ENCODE measurements at places on chromosomes 3 and 15.

GRCh38 chr15:99546441-99547100, 19.2 kb upstream of the MEF2A start:
- no peak for DNase-seq

- DNase-seq, result no peak
Observed at GRCh38 chr3:45055411-45056143, 29.5 kb downstream of the CLEC3B start.

DNA sequence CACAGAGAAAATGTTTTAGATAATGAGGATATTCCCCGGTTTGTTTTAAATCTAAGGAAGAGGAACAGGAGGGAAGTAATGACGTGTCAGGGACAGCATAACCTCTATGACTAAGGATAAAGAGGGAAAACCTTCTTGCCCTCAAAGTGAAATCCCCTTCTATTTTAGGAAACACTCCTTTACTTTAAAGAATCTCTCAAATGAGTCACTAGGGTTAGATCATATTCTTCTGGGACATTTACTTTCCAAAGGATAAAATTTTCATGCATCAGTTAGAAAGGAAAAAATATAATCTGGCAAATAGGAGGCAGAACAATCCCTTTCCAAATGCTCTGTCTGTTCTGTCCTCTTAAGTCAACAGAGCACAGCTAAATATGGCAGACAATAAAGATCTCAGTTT, 43.2 kb upstream of the UBE2E2 start:
- DNase-seq, result no peak

GRCh38 chr15:70382009-70382749, 284.5 kb upstream of the TLE3 start:
- no peak for DNase-seq

DNA sequence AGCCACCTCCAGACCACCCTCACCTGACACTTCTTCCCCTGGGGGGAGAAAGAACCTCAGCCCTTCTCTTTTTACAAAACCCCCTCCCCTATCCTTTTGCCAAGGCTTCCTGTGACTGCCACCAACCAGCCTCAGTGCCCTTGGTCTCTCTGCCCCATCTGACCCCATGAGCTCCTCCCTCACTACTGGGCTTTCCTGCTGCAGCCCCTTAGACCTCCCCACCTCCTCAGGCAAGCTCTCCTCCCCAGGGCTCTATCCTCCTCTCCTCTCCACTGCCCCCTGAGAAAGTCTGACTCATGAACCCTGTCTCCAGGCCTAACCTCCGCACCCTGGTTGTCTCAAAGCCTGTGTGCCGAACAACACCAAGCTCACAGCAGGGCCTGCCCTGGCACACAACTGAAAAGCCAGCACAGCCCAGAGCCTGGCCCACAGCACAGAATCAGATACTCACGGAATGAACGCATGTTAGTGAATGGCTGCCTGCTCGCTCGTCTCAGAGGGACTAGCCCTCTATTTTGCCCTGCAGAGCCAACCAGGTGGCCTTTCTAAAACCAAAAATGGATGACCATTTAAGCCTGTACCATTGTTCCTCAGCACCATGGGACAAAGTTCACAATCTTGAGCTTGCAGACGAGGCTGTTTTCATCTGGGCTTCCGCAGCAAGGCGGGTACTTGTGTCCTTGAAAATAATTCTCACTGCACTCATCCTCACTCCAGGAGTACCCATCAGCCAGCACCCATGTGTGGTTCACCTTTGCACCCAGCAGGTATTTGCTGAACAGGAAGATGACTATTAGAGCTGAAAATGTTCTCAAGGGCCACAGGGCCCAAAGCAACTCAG, 1.7 kb downstream of the CHDH start:
- no peak for DNase-seq

DNA sequence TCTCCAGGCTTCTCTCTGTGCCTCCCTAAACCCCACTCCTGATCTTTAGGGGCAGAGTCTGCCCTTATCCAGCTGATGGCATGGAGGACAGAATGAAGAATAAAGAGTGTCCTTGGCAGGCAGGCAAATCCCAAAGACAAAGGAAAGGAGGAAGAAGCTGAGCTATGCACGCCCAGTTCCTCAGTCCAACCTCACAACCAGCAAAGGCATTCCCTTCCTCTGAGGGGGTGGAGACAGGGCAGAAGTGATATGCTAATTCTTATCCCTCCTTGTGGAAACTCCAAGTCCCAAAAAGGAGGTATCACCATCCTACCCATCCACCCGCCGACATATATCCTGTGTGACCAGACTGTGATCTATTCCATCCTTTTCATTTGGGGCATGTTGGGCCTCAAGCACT, 10.5 kb upstream of the CCDC54 start:
- no peak for DNase-seq

GRCh38 chr3:17166369-17166768, 281.6 kb downstream of the PLCL2 start:
- DNase-seq, result no peak

- no peak for DNase-seq
Observed at GRCh38 chr15:34927726-34928125, 41.8 kb downstream of the AQR start.

- no peak for DNase-seq
Observed at GRCh38 chr3:71618538-71618937, 35.0 kb upstream of the FOXP1 start.

GRCh38 chr15:90221246-90221900, 12.4 kb downstream of the CIB1 start:
- no peak for DNase-seq

DNA sequence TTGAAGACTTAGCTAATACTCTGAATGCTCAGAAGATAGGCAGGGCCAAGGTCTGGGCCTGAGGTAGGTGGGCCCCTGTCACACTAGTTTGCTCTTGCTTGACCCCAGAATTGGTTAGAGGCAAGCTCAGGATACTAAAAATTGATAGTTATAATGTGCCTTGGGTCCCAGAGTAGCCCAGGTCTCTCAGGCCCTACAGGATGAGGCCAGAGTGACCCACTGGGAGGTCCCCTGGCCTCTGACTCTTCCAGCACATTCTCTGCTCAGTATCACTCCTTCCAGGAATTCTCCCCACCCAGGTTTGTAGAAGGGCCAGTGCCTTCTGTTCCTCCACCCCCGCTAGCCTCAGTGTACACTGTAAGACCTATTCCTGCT, 667 bp upstream of the KLHDC8B start:
- DNase-seq, result no peak

DNA sequence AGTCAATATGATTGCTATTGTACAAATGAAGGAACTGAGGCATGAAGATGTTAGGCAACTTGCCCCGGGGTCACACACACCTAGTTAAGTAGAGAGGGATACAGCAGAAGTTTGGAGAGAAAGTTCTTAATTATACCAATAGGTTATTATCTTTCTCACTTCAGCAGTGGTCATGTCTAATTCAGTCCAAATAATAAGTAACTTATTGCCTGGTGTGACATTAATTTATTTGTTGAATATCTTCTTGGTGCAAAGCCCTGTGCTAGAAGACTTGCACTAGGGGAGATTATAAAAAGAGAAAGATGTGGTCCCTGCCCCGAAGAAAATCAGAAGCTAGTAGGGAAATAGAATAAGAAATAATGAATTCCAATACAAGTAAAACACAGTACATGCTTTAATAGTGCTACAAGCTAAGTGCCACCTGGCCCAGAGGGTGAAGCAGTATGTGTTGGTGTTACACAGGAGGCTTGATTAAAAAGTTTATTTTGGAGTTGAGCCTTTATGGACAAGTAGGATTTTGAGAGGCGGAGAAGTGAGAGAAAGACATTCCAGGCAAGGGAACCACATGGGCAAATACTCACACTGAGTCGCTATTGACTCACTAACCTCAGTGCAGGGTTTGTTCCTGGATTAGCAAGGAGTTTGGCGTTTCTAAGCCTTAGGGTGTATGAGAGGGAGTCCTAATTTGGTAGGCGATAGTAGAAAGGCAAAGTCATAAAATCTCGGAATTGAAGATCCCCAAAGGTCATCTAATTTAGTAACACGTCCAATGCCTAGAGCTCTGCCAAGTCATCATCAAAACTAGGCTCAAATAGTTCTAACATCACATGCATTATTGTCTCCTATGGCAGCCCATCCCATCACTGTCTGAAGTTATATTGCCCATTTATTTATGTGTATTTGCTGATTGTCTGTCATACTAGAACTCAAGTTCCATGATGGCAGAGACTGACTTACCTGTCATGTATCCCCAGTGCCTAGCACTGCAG, 19.2 kb upstream of the GSK3B start:
- DNase-seq, result no peak

- DNase-seq, result no peak
Observed at GRCh38 chr3:107132674-107133073, 244.6 kb upstream of the CCDC54 start.

GRCh38 chr3:5022187-5022965, 43.1 kb downstream of the BHLHE40 start:
- no peak for DNase-seq

GRCh38 chr3:177483182-177483967, 286.1 kb upstream of the TBL1XR1 start:
- DNase-seq, result no peak

DNA sequence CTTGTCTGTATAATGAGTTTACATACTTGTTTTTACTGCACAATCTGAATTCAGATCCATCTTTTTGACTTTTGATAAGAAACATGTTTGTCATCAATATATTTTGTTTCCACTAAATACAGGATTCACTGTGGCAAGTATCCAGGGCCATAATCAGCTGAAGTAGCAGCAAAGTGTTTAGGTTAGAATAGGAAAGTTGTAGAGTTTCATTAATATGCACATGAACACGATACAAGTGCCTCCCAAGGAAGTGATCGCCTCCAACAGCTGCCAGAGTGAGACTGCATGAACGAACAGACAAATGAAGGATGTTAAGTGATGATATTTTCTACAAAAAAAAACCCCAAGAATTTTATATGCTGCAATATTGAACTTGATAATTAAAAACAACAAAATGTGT, 204.3 kb downstream of the TBL1XR1 start:
- no peak for DNase-seq

GRCh38 chr3:127441764-127442163, 148.8 kb downstream of the TPRA1 start:
- no peak for DNase-seq

GRCh38 chr3:186644683-186645082, 4.5 kb downstream of the FETUB start:
- no peak for DNase-seq

- DNase-seq, result no peak
Observed at GRCh38 chr3:53071882-53072431, 26.1 kb upstream of the SFMBT1 start.

GRCh38 chr3:5122741-5123706, 932 bp downstream of the ARL8B start:
- DNase-seq, result no peak

- no peak for DNase-seq
Observed at GRCh38 chr3:105584003-105584790, 217.5 kb downstream of the ALCAM start.

DNA sequence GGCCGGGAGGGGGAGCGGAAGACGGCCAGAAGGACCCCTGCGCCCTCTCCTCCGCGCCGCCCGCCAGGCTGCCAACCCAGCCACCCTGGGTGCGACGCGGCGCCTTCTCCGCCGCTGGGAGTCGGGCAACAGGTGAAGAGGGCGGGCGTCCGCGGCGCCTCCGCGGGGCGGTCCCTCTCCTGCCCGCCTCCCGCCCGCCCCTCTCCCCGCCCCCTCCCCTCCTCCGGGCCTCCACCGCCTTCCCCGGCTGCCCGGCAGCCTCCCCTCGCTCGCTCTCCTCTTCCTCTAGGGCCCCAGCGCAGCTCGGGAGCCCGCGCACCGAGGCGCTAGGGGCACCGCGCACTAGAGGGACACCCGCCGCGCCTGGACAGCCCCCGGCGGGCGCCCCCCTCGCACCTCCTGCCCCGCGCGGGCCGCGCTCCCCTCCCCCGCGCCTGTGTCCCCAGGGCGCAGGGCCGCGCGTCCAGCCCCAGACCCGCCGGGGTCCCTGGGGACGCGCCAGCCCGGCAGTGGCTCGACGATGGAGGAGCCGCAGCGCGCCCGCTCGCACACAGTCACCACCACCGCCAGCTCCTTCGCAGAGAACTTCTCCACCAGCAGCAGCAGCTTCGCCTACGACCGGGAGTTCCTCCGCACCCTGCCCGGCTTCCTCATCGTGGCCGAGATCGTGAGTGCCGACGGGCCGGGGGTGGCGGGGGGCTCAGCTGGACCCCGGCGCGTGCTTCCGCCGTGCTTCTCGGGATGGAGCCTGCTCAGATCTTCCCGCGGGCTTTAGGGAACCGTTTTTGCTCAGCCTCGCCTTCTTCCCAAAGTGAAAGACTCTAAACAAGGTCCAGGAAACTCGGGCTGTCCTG, at the start of gene CMTM8:
Gene CMTM8 (plus strand): TSS at position 228 of the 854 bp plus-strand sequence. CDS start 293 bp downstream, at position 521.
- DNase-seq, result no peak

GRCh38 chr3:103067963-103068362, 633.1 kb downstream of the ZPLD1 start:
- no peak for DNase-seq

DNA sequence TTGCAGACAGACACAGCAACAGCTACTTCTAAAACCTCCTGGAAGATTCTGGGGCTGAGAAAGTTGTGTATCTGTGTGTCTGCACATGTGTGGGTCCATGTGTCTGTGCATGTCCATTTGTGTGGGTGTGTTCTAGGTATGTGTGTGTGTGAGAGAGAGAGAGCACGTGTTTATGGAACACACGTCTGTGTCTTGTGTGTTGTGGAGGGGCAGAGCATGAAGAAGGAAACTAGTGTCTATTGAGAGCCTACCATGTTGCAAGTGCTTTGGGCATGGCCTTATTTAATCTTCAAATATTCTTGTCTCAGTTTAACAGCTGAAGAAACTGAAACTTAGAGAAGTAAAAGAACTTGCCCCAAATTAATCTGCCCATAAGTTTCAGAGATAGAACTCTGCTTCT, 327.5 kb downstream of the UACA start:
- no peak for DNase-seq

- no peak for DNase-seq
Observed at GRCh38 chr3:108090049-108090700, 656 bp downstream of the CD47 start.

GRCh38 chr3:13479332-13479581, 849 bp upstream of the HDAC11 start:
- DNase-seq, result no peak

GRCh38 chr3:182895513-182896112, 84.7 kb downstream of the DCUN1D1 start:
- DNase-seq, result no peak

Measured in stimulated activated CD8-positive, alpha-beta memory T cell treated with anti-CD3 and anti-CD28 coated beads, Interleukin-4, amount 100 ng/mL, for 1 hour (primary cell).